Regular cardiac myocyte (primary cell): ENCODE measurements at places on chromosomes 2 and 18. TPM values are rescaled to one million over a fixed set of nuclear protein-coding genes. Genes with fewer than 3 reads are reported as not detected.

Gene OSR1
- total RNA-seq: 12.1 and 21.4 TPM in 2 replicates

Gene SYT4
- not detected in 2 replicates for total RNA-seq

Gene MC2R
- total RNA-seq: not detected in 2 replicates

Gene SP110
- 3.9 and 6.5 TPM in 2 replicates for total RNA-seq

Gene PRKD3
- 53.7 and 58.1 TPM in 2 replicates for total RNA-seq

Gene LHCGR
- total RNA-seq: not detected in 2 replicates

Gene NPHP1
- total RNA-seq: 3.6 and 5.6 TPM in 2 replicates

Gene ERBB4
- 0.28 and 0.77 TPM in 2 replicates for total RNA-seq

Gene REG3G
- total RNA-seq: not detected in 2 replicates

Gene KCNS3
- 1.4 and 3.6 TPM in 2 replicates for total RNA-seq

Gene ASB18
- not detected in 2 replicates for total RNA-seq

Gene CRYGD
- total RNA-seq: not detected in 2 replicates

Gene ABCG8
- not detected in 2 replicates for total RNA-seq

Gene MAP2
- 5.1 and 5.2 TPM in 2 replicates for total RNA-seq

Gene ENOSF1
- 22.0 and 24.3 TPM in 2 replicates for total RNA-seq

Gene CRYGC
- total RNA-seq: not detected in 2 replicates

Gene POLR1A
- total RNA-seq: 9.0 and 17.6 TPM in 2 replicates

Gene PRR30
- not detected in 2 replicates for total RNA-seq

Gene PLA2R1
- total RNA-seq: 4.2 and 17.2 TPM in 2 replicates

Gene RGPD4
- under 0.01 TPM in 1 of 2 replicates, not detected in the other for total RNA-seq

Gene PLGLB2
- 0.38 and 2.3 TPM in 2 replicates for total RNA-seq

Gene ATP6V1C2
- total RNA-seq: under 0.01 TPM in 1 of 2 replicates, not detected in the other

Gene EML6
- total RNA-seq: 0.58 and 1.1 TPM in 2 replicates

Gene DSEL
- total RNA-seq: 55.0 and 60.0 TPM in 2 replicates

Gene RGPD3
- 0.19 and 0.85 TPM in 2 replicates for total RNA-seq

Gene FKBP1B
- 8.2 and 11.8 TPM in 2 replicates for total RNA-seq

Gene TRAPPC8
- total RNA-seq: 43.1 and 55.0 TPM in 2 replicates

Gene RAD51AP2
- total RNA-seq: under 0.01 TPM in 2 replicates

Gene SGPP2
- total RNA-seq: under 0.01 and 0.28 TPM in 2 replicates

Gene NAT8
- total RNA-seq: not detected in 2 replicates

Gene IAH1
- total RNA-seq: 50.2 and 56.4 TPM in 2 replicates

Gene ANKRD29
- 0.38 and 3.9 TPM in 2 replicates for total RNA-seq

Gene UGT1A3
- total RNA-seq: not detected in 2 replicates

Gene HRH4
- under 0.01 and 0.28 TPM in 2 replicates for total RNA-seq

Gene TRABD2A
- total RNA-seq: 2.5 and 9.8 TPM in 2 replicates

Gene BOK
- 20.1 and 24.8 TPM in 2 replicates for total RNA-seq

Gene ANKRD36C
- 30.7 and 43.7 TPM in 2 replicates for total RNA-seq

Gene CD226
- under 0.01 TPM in 2 replicates for total RNA-seq

Gene COL4A4
- total RNA-seq: 4.4 and 24.0 TPM in 2 replicates

Gene ALS2
- total RNA-seq: 36.4 and 37.6 TPM in 2 replicates

Gene TUBA4B
- not detected in 2 replicates for total RNA-seq

Gene ITGB6
- total RNA-seq: 0.19 and 0.28 TPM in 2 replicates

Gene SERPINB4
- not detected in 2 replicates for total RNA-seq

Gene RETREG2
- total RNA-seq: 70.2 and 91.9 TPM in 2 replicates

Gene PHOSPHO2
- total RNA-seq: 1.3 and 2.8 TPM in 2 replicates

Gene SLC9A2
- under 0.01 TPM in 1 of 2 replicates, not detected in the other for total RNA-seq

Gene DYNAP
- not detected in 2 replicates for total RNA-seq

Gene CNGA3
- not detected in 2 replicates for total RNA-seq

Gene TRIB2
- 89.7 and 125 TPM in 2 replicates for total RNA-seq

Gene CDKL4
- 1.7 and 11.8 TPM in 2 replicates for total RNA-seq

Gene TFCP2L1
- total RNA-seq: 0.19 and 0.28 TPM in 2 replicates

Gene SPP2
- not detected in 2 replicates for total RNA-seq
